ENCODE measurements at places on chromosomes 5 and 9. TPM values are rescaled to one million over a fixed set of nuclear protein-coding genes. Genes with fewer than 3 reads are reported as not detected.

Gene PAM
- total RNA-seq = not detected

GRCh38 chr5:148827723-148828122 is 1.3 kb downstream of the ADRB2 start:
- no peak for DNase-seq

Gene GMCL2
- total RNA-seq = not detected

GRCh38 chr5:157116483-157116954 is 7.7 kb upstream of the HAVCR2 start:
- DNase-seq = no peak

Gene PLCXD3
- total RNA-seq = not detected

Gene RACK1
- total RNA-seq = 2,357 TPM

Gene C7
- not detected for total RNA-seq

GRCh38 chr9:108108280-108108851 is 618.8 kb upstream of the KLF4 start:
- DNase-seq = no peak
